Lung (tissue), 17 donors: ENCODE measurements at places on chromosomes 1 and 21. TPM values are rescaled to one million over a fixed set of nuclear protein-coding genes. Genes with fewer than 3 reads are reported as not detected.
A peak's percentile ranks its signal among the peaks of the same experiment; 100 is the strongest.

DNA sequence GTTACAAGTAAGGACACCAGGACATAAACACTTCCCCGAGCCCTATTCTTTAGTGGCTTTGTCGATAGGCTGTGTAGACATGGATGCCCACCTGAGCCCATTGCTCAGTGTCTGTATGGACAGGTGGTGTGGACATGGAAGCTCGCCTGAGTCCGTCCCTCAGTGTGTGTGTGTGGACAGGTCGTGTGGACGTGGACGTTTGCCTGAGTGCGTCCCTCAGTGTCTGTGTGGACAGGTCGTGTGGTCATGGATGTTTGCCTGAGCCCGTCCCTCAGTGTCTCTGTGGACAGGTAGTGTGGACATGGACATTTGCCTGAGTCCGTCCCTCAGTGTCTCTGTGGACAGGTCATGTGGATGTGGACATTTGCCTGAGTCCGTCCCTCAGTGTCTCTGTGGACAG is 38.7 kb upstream of the COL6A2 start:
- H3K4me1 ChIP-seq = peaks cover 17% of the 10 kb centered on the region
- H3K36me3 ChIP-seq = no peaks in the 10 kb centered on the region
- no peak overlapping the region for H3K27ac ChIP-seq
- DNase-seq = no peak
- H3K27me3 ChIP-seq = no peaks in the 10 kb centered on the region
- no peak overlapping the region for H3K4me3 ChIP-seq

GRCh38 chr1:27884006-27884954 is 11.9 kb downstream of the THEMIS2 start:
- no peak overlapping the region for H3K4me3 ChIP-seq
- DNase-seq = no peak

DNA sequence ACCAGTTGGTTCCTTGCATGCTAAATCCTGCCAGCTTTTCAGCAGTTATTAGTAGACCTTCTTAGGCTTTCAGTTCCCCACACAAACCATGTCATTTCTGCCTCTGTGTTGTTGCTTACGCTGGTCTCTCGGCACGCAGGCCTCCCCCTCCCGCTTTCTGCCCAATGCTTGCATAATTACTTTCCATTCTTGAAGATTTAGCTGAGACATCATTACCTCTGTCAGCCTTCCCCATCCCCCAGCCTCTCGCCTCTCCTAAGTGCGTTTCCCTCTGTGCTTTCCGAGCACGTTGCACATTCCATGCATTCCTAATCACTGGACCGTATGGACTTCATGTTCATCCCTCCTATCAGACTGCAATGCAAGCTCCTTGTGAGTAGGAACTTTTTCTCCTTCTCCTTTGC is 26.8 kb downstream of the TSHB start:
- peaks cover 5% of the 10 kb centered on the region for H3K4me1 ChIP-seq
- no peak overlapping the region for H3K27ac ChIP-seq
- peak; percentile 60 for DNase-seq
- no peak overlapping the region for H3K4me3 ChIP-seq
- H3K27me3 ChIP-seq = no peaks in the 10 kb centered on the region

- H3K27ac ChIP-seq = no peak overlapping the region
- H3K4me1 ChIP-seq = no peaks in the 10 kb centered on the region
- no peak for DNase-seq
Observed at GRCh38 chr1:167076136-167076710, 14.0 kb downstream of the GPA33 start.

GRCh38 chr21:44789880-44790279 is 11.7 kb downstream of the UBE2G2 start:
- DNase-seq = no peak
- peaks cover 3% of the 10 kb centered on the region for H3K4me1 ChIP-seq
- H3K4me3 ChIP-seq = no peak overlapping the region
- no peak overlapping the region for H3K27ac ChIP-seq
- no peaks in the 10 kb centered on the region for H3K27me3 ChIP-seq
- H3K36me3 ChIP-seq = peaks cover 4% of the 10 kb centered on the region

Gene AIRE
- total RNA-seq = not detected

DNA sequence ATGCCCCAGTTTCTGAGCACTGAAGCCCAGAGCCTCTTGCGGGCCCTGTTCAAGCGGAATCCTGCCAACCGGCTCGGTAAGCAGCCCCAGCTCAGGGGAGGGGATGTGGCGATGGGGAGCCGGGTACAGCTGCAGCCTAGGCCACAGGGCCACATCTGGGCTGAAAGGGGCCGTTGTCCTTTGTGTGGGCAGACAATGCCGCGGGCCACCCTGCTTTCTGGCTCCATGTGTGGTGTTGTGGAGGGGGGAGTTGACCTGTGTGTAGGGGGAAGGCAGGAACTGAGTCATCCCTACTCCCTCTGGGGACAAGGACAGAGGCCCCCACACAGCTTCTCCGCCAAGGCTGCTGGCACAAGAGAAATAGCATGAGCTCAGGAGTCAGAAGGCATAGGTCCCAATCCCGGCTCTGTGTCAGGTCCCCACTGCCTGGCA is 26.0 kb downstream of the RPS6KA1 start:
- H3K4me3 ChIP-seq = no peak overlapping the region
- no peaks in the 10 kb centered on the region for H3K27me3 ChIP-seq
- no peak overlapping the region for H3K27ac ChIP-seq
- peaks cover 9% of the 10 kb centered on the region for H3K36me3 ChIP-seq

Gene SOX13
- total RNA-seq = 42.0 TPM
